ENCODE measurements at places on chromosomes 5 and 9.

- no peak for DNase-seq
Measured at GRCh38 chr9:137804908-137805630, 72.5 kb upstream of the CACNA1B start.

GRCh38 chr5:78647351-78647818 lies 1.2 kb downstream of the LHFPL2 start:
- no peak for DNase-seq

DNA sequence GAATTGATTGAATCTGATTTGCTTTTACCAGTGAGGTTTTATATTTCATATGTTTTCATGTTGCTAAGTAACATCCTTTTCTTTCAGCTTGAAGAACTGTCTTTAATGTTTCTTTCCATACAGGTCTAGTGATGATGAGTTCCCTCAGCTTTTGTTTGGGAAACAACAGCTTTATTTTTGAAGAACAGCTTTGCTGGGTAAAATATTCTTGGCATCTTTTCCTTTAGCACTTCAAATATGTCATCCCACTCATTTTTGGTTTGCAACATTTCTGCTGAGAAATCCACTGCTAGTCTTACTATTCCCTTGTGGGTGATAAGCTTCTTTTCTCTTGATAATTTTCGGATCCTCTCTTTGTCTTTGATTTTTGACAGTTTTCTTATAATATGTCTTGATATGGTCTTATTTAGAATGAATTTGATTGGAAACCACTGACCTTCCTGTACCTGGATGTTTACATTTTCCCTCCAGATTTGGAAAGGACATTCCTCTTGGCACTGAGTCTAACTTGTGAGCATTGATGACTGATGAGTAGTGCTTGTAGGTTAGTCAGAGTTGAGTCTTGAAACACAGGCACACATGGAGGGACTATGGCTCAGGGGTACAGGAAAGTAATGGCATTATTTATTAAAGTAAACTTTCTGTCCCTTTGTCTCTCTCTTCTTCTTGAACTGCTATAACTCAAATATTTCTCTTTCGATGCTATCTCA lies 220.3 kb downstream of the SPATA31D1 start:
- DNase-seq: no peak

DNA sequence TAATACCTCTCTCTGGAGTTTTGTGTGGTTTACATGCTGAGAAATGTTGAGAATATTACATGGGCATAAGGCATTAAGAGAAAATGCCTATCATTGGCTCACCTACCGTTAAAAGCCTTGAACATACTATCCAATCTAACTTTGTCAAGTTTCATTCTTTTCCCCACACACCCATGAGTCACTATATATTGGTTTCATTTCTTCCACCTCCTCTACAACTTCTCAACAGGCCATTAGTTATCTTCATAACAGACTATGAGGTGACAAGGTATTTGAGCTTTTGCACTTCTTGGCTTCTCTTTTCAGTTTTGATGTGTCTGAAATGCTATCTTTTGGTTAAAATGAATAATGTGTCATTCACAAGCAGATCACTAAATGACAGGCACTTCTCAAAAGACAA lies 288.0 kb downstream of the KCNN2 start:
- DNase-seq: no peak
